T-helper 2 cell treated with Interferon-gamma antibody and Interleukin-4, amounts not matched to agents 5 μg/mL and 100 μg/mL, for 36 hours (primary cell): ENCODE measurements at places on chromosomes 11 and 22.

DNA sequence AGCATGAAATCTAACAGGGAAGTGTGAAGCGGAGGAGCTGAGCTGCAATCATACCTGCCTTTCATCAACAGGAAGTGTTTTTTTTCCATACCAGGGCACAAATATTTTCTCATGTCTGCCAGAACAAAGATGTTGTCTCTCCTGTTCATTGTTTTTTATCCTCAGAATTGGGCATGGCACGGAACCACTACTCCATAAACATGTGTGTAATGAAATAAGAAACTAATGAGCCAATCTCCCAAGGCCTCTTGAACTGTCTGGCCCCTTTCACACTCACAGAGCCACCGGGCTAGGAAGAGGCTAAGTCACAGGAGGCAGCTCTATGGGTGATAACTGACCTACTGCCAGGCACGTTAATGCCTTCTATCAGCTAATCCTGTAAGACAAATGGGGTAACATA, 124.4 kb downstream of the ETS1 start:
- no peak for DNase-seq

- no peak for DNase-seq
These were observed 20.1 kb upstream of the CUL5 start for GRCh38 chr11:107988397-107989158.

DNA sequence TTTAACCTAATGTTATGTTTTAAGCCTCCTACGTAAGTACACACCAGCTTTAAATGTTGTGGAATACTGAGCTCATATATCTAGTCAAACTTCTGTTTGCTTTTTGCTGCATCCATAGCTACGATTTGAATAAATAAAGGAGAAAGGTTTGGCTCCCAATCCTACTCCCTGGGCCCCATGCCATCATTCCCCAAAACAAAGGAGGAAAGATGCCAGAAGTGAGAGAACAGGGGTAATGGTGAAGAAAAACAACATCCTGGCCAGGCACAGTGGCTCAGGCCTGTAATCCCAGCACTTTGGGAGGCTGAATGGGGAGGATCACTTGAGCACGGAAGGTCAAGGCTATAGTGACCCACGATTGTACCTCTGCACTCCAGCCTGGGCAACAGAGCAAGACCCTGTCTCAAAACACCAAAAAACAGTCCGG, 26.5 kb downstream of the SCGB1A1 start:
- no peak for DNase-seq

DNA sequence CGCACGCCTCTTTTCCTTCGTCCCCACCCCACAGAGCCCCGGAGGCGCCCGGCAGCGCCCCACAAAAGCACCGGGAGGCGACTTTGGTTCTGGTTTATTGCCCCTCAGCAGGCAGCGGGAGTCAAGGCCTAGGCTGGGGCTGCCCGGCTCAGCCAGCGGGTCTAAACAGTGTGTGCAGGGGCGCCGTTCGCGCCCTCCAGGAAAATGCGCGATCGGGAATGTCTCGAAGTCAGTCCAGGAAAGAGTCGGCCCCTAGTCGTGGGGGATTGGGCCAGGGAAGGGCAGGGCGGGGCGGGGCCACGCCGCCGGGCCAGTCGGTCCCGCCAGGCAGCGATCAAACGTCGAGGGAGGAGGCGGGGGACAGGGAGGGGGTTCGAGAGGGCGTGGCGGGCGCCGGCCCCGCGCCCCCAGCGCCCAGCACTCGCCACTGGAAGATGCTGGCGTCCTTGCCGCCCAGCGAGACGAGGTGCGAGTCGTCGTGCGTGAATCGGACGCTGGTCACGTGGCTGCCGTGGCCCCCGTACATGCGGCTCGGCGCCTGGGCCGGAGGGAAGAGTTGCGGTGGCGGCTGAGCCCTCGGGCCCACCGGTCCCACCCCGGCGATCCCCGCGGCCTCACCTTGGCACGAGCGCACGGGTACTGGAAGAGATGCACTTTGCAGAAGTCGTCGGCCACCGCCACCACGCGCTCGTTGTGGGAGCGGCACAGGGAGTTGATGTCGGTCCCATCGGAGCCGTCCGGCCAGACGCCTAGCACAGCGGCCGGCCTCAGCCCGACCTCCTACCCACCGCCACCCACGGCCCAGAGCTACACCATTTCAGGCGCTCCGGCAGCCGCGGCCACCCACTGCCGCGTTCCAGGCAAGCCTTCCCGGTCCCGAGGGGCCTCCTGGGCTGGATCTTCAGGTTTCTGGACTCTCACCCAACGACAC, 741 bp upstream of the MTA2 start:
- DNase-seq = no peak

DNA sequence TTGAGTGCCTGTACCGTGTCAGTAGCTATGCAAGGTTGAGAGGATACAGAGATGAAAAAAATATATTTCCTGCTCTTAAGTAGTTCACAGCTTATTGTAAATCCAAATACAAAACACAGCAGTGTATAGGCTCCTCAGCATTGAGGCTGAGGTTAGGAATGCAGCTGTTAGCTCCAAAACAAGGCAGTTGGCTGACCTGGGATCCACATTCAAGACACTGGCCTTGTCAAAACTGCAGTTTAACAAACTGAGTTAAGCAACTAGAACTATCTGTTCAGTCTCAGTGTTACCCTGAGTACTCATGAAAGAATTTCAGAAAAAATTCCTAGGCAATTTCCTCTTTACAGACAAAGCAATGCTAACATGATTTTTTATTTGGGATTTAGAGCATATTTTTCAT, 42.8 kb downstream of the REXO2 start:
- DNase-seq = no peak

DNA sequence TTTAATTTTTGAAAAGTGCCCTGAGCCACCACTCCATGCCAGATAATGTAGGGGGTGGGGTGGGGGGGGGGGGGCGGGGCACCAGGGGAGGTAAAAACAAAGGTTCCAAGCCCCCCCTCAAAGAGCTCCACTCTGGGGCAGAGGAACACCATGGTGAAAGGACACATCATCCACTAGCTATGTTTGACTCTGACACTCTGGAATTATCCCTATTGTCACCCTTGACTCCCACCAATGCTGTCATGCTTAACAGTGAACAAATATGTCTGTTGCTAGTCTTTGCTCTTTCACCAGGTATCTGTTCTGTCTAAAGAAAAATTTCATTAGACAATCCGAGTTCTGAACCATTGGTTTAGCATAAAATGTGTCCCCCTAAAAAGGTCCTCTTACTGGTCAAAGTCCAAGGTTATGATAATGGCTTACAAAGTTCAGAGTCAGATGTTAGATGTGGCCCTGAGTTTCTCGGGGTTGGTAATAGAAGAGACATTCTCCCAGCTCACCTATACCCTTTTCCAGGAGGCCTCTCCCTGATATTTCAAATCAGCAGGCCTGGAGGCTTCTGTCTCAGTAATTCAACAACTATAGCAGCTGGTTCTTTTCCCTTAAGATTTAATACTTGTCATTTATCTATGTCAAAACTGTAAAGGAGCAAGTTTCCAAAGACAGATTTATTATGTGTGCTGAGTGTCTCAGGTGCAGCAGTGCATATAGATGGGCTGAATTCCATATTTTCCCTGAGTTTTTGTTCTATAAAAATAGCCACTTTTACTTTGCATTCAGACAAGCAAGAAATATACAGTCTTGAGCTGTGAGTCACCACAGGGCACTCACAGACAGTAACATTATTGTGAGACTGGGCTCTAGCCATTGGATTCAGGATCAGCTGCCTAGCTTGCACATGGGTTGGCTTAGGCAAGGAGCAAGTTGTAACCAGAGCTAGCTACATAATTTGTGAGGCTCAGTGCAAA, 174.1 kb downstream of the CSNK2A3 start:
- DNase-seq = no peak

DNA sequence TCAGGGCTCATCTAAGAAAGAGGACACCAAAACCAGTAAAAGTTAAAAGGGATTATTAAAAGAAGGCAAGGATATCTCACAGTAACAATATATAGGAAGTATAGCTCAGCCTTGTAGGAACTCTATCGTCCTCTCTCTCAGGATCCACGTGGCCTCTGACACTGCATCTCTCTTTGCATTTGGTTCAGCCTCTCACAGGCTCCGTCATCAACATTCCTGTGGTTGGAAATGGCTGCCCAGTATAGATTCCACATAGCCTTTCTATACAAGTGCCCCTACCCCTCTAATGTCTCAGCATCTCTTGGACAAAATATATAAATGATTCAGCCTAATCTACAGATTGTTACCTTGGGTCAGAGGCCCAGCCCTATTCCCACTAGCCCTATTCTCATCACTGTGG, 101.3 kb upstream of the DBX1 start:
- DNase-seq = no peak

DNA sequence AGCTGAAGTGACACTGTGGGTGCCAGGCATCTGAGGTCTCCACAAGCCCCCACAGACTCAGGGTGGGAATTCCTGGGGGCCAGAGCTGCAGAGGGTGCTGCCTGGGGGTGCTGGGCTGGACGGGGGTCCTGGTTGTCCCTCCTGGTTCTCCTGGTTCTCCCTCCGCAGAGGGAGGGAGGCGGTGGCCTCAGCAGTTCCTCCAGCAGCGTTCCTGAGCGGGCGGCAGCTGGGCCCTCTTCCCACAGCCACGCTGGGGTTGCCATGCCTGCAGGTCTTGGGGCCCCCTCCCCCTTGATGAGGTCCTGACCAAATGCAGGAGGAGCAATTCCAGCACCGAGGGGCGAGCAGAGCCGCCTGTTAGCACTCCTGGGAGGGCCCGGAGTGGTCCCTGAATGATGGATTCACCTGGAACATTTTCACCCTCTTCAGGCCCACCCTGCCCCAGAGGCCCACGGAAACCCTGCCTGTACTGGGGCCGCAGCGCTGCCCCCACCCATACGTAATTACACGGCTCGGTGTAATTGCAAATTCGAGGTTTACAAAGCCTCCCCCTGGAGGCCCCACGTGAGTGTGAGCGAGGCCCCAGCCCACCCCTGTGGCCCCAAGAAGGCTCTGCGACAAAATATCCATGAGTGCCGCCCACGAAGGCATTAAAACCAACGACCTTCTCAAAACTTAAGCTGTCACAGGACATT, 635 bp downstream of the C11orf21 start:
- no peak for DNase-seq

DNA sequence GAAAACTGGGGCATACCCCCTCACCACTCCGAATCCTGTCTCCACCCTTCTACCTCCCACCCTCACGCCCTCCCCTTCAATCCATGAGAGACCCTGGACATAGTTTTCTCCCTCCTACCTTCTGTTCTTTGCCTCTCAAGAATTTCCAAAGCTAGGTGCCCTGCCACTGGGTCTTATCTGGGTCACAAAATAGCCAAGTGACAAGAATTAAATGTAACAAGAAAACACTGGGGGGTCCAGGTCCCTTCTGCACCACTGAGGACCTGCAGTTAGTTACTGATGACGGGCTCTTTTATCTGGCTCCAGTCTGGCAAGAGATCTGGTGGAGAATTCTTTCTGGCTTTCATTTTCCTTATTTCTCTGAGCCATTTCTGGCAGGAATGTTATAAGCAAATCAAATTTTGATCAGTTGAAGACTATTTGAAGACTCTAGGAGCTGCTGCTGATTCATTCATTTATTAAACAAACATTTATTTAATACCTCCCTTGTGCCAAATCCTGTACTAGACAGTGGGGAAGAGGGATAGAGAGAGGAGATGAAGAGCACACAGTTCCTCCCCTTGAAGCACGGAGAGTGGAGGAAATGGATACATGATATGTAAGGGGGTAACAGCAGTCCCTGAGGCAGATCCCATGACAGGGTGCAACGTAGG, 135.2 kb downstream of the RRAS2 start:
- no peak for DNase-seq

- DNase-seq = no peak
These were observed 30.2 kb downstream of the SBF1 start for GRCh38 chr22:50444663-50445062.

DNA sequence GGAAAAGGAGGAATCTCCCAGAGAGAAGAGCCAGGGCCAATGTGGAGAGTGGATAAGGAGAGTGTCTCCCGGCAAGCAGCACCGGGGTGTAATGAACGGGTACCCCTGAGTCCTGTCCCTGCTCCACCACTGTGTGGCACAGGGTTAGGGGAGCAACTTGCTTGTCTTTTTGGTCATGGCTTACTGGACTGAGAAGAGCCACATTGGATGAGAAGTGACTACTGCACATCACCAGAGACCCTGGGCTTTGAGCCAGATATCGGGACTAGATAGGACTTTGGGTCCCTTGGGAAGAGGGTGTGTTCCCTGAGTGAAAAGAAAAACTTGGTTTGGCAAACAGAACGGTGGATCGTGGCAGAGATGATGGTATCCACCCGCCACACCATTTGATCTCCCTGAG, 24.6 kb downstream of the SDHAF2 start:
- no peak for DNase-seq

- DNase-seq = no peak
These were observed 2.7 kb downstream of the MUC5B start for GRCh38 chr11:1225386-1226225.

DNA sequence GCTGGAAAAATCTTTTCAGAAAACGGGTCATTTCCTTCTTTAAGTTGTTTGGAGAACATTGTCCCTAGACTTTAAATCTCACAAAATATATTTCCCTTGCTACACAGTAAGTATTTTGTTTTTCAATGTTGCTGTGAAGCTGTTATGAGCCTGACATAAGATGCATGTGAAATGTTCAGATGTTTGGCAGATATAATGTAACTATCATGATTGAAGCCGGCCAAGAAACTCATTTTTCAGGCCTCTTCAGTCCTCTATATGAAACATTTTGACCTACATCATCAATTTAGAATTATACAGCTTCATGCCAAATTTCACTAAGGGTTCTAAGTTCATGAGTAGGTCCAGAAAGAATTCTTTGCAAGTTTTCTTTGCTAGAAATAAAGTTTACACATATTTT, 133.8 kb downstream of the JRKL start:
- DNase-seq = no peak

DNA sequence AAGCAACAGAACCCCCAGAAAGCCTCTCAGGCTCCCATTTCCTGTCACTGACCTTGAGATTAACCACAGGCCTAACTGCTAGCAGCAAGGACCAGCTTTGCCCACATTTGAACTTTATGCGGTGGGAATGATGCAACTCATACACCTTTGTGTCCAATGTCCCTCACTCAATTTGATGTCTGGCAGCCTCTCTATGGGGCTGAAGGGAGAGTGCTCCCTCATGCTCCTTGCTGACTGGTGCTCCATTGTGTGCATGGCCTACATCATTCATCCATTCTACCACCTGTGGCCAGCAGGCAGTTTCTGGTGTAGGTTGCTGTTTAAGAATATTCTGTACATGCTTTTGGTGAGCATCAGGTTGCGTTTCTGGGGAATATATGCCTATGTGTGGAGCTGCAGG, 31.9 kb downstream of the KCNQ1OT1 start:
- DNase-seq = no peak

- DNase-seq = no peak
These were observed 28.5 kb upstream of the ABCC8 start for GRCh38 chr11:17505146-17505545.

GRCh38 chr11:83728281-83728680, 442.1 kb upstream of the CCDC90B start:
- DNase-seq = no peak

GRCh38 chr11:126339863-126340434, 15.5 kb upstream of the ST3GAL4 start:
- no peak for DNase-seq

GRCh38 chr22:19972251-19972650, 30.6 kb upstream of the TXNRD2 start:
- no peak for DNase-seq
